ENCODE measurements at places on chromosomes 13 and 19.
A peak's percentile ranks its signal among the peaks of the same experiment; 100 is the strongest.

- DNase-seq = no peak
These were observed 19.5 kb downstream of the PRKD2 start for GRCh38 chr19:46697204-46697960.

- DNase-seq = no peak
These were observed 1.2 kb downstream of the PTPRS start for GRCh38 chr19:5339198-5339949.

DNA sequence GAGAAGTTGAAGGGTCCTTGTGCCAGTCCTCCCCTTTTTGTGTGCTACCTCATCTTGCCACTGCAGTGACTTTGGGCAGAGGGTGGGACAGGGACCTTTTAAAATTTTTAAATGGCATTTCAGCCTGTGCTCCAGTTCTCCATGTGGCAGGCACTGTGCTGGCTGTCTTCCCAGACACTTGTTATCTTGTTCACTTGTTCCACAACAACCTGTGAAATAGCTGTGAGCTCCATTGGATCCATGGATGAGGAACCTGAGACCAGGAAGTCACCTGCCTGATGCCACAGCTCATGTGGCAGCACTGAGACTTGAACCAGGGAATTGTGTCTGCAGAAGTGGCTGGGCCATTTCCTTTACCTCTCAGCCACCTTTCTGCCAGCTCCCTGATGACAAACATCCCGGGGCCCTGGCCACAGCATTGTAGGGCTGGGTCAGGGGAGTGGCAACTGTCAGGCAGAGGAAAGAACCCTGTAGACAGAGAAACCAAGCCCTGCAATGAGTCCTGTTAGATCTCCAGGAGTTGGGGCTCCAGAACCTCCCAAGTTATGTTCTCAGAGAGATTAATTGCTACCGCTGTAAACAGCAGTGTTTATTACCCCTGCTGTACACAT, 6.4 kb downstream of the EGLN2 start:
- DNase-seq = no peak

- DNase-seq = no peak
These were observed 43.3 kb downstream of the SPATA13 start for GRCh38 chr13:24203811-24204210.

GRCh38 chr13:51971520-51972426, 39.5 kb downstream of the ATP7B start:
- peak; percentile 7 for DNase-seq

- no peak for DNase-seq
These were observed 111.3 kb downstream of the RAB20 start for GRCh38 chr13:110450016-110450900.

GRCh38 chr13:111864566-111864965, 202.4 kb upstream of the SOX1 start:
- DNase-seq = no peak

DNA sequence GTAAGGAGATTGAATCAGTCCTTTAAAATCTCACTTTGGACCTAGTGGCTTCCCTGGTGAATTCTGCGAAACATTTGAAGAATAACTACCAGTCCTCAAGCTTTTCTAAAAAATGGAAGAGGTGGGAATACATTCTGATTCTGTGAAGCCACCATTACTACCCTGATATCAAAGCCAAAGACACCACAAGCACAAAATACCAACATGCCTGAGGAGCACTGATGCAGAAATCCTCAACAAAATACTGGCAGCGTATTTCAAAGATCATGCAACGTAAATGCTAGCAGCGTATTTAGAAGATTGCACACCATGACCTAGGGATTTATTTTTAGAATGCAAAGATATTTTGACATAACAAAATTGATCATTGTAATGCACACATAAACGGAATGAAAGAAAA, 14.4 kb downstream of the ATP4B start:
- peak; percentile 83 for DNase-seq

- DNase-seq = no peak
These were observed 10.3 kb upstream of the IL4I1 start for GRCh38 chr19:49906879-49907564.

GRCh38 chr19:16584248-16585093, 12.3 kb upstream of the SLC35E1 start:
- peak; percentile 21 for DNase-seq

DNA sequence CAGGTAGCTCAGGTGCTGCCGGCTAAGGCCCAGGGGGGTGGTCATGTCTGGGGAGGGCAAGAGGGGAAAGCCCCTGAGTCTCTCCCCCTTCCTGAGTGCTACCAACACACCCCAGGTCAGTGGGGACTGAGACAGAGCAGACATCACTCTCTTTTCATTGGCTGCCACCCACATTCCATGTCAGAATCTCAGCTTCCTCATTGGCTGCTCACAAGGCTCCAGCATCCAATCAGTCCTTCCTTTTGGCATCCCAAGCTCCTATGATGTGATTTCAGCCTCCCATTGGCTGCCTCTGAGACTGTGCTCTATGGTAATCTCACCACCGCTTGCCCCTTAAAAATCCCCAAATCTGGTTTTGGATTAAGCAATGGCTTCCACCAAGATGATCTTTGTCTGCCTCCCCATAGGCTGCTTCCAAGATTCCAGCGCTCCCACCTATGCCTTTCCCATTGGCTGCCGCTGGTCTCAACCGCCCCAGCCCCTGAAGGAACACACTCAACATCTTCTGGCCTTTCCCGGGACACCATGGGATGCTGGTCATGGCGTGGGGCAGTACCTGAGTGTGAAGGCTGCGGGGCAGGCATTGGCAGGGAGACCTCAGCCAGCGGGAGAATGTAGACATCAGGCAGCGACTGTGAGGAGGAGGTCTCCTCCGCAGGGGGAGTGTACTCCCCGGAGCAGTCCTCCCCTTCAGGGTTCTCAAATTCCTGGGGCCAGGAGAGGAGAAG, 2.0 kb downstream of the LMTK3 start:
- no peak for DNase-seq

DNA sequence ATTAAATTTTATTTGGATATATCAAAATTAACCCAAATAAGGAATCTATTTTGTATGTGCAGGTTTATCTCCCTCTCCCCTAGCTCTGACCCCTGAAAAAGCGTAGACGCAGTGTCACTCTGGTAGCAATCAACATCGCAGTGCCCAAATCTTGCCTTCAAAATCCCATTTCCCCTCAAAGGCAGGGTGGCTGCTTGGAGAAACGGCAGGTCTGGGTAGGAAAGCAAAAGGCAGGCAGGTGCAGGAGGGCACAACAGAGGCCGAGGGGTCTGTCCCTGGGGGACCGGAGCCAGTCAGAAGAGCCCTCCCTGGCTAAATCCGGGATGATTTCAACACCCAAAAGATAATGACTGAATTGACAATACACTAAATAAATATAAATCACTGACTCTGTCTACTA, 41.9 kb downstream of the NAXD start:
- DNase-seq = no peak

DNA sequence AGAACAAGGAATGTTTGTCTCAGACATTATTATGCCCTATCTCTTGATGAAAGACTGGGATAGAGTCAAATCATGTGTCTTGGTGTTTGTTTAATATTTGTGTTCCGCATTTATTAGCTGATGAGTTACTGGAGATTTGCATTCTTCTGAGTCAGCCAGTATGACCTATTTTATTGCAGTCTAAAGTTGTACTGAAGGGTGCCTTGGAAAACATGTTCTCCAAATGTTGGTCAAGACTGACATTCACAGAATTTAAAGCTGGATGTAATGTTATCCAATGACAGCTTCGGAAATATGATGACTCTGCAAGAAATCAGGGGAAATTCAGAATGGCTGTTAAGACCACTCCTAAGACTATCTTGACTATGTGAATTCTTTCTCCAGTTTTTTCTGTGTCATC, 134.0 kb downstream of the KCNRG start:
- DNase-seq = no peak

DNA sequence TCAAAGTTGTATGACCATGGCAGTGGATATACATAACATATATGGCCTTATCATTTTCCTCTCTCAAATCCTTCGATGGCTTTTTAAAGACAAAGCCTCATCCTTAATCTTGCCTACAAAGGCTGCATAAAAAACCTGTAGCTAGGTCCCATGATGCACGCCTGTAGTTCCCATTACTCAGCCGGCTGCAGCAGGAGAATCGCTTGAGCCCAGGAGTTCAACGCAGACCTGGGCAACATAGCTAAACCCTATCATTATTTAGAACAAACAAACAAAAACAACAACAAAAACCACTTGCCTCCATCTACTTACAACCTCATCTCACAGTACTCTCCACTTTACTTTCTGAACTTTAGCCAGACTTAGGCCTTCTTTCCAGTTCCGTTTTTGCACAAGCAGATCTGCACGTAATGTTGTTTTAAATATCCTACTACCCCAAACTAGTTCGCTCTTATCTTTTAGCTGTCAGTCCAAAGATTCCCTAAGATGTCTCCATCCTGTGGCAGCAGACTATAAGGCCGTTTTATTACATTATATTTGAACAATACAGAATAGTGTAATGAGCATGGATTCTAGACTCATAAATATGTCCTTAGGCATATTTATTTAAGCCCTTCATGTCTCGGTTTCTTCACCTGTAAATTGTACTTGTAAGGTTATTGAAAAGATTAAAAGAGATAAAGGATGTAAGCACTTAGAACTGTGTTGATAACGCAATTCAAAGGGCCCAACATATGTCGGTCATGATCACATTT, 969 bp upstream of the POMP start:
- DNase-seq = no peak

- no peak for DNase-seq
These were observed 35.0 kb downstream of the B3GLCT start for GRCh38 chr13:31234729-31235128.

GRCh38 chr19:44847144-44848035, 1.3 kb downstream of the NECTIN2 start:
- peak; percentile 57 for DNase-seq

GRCh38 chr13:92807966-92808365, 418.6 kb upstream of the GPC6 start:
- no peak for DNase-seq

GRCh38 chr13:84870190-84870589, 929.0 kb downstream of the SLITRK6 start:
- DNase-seq = no peak

DNA sequence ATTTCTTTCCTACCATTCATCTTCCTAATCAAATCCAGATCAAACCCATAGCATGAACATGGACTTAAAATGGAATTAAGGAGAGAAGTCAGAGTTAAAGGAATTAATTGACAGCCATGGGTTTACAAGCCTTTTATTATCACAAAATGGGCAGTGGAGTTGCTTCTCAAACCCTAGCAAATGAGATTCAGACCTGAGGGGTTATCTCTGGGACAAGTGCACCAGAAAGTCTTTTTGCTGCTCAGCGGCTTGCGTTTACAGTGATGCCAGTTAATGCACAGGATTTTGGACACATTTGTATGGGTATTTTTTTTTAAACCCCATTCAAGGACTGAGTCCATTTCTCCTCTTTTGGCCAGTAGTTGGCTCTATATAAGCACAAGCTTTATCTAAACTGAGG, 503.0 kb downstream of the EFNB2 start:
- DNase-seq = no peak

DNA sequence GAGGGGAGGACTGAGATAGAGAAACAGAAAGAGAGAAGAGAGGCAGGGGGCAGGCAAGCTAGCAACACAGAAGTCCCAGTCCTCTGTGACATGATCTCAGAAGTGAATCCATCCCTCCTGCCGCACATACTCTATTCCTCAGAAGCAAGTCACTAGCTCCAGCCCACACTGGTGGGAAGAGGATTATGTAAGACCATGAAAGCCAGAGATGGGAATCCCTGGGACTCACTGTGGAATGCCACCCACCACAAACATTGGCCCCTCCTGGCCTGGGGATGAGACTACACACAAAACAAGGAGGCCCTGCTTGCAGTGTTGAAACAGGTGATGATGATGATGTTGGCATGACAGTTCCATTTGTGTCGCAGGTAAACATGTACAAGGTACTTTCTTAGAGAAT, 419.9 kb downstream of the IRS2 start:
- DNase-seq = no peak

DNA sequence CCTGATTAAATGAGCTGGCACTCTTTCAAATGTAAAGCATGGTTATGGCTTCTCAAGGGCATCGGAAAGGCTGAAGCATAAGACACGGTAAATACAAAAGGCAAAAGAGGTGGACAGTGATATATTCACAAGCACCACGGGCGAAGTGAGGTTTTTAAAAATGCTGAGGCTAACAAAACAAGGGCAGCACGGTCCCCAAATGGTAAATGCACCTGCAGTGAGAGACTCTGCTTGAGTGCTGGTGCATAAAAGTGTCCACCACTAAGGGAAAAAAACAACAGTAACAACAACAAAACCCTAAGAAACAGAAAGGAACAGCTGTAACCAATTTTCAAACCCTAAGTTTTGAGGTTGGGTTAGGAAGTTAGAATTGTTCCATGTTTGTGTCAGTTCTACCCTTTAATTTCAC, 234.9 kb downstream of the PCDH9 start:
- DNase-seq = no peak

DNA sequence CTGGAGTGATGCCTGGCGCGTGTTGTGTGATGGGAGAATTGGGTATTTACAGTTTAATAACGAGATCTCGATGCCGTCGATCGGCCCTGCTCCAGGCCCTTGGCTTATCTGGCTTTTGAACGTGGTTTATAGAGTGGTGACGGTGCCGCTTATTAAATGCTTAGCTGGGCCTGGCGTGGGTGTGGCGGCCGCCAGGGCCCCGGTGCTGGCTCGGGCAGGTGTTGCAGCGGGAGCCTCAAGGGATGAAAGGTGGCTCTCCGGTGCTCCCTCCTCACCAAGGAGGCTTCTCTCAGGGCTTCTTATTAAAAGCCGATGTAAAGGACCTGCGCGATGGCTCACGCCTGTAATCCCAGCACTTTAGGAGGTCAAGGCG, 173.8 kb downstream of the KDM4B start:
- no peak for DNase-seq

DNA sequence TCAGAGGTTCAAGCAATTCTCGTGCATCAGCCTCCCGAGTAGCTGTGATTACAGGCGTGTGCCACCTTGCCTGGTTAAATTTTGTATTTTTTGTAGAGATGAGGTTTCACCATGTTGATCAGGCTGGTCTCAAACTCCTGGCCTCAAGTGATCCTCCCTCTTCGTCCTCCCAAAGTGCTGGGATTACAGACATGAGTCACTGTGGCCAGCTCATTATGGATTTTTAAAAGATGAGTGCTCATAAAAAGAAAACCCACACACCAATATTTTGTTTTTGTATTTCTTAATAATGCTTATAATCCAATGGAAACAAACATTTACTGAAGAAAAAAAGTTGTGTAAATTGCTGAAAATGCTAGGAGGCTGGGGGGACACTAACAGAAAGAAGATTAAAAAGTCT, 5.0 kb upstream of the MICU2 start:
- DNase-seq = no peak

GRCh38 chr19:39423258-39424086, 11.0 kb downstream of the PLEKHG2 start:
- no peak for DNase-seq

DNA sequence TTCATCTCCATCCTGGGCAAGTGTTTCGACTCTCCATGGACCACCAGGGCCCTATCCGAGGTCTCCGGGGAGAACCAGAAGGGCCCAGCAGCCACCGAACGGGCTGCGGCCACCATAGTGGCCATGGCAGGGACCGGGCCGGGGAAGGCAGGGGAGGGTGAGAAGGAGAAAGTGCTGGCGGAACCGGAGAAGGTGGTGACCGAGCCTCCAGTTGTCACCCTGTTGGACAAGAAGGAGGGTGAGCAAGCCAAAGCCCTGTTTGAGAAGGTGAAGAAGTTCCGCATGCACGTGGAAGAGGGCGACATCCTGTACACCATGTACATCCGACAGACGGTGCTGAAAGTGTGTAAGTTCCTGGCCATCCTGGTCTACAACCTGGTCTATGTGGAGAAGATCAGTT, 4.7 kb upstream of the MAP2K7 start:
- DNase-seq = no peak
